ENCODE measurements at places on chromosomes 7 and 10. TPM values are rescaled to one million over a fixed set of nuclear protein-coding genes. Genes with fewer than 3 reads are reported as not detected.

Gene STK31
- total RNA-seq = 0.07 TPM

Gene PILRA
- 11.5 TPM for total RNA-seq

Gene CAMK1D
- total RNA-seq = 1.1 TPM

Gene PLEKHS1
- total RNA-seq = not detected

Gene OR2A5
- total RNA-seq = not detected

Gene DOCK1
- total RNA-seq = 1.1 TPM

Gene TNS3
- 0.23 TPM for total RNA-seq

Gene NKX1-2
- total RNA-seq = not detected

All from activated naive CD4-positive, alpha-beta T cell treated with anti-CD3 and anti-CD28 coated beads, Interleukin-2, amount 50 U/mL, for 72 hours (primary cell).